Astrocyte of the cerebellum (primary cell): ENCODE measurements at places on chromosomes 5 and 9.
A peak's percentile ranks its signal among the peaks of the same experiment; 100 is the strongest.

DNA sequence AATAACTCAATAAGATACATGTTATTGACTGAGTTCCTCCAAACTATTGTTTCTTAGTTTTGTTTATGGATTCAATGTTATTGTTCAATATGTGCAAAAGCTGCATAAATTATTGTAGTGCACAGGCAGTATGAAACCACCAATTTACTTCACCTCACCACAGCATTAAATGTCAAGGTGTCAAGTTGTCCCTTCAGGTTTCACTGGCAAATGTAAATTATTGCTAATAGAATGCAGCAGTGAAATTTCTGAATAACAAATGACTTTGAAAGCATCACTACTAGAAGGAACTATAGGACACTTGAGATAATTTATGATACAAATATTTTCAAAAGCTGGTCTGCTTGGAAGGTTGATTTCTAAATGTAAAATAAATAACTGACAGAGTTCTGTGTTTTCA is 116.4 kb upstream of the PTPRD start:
- no peak for DNase-seq

DNA sequence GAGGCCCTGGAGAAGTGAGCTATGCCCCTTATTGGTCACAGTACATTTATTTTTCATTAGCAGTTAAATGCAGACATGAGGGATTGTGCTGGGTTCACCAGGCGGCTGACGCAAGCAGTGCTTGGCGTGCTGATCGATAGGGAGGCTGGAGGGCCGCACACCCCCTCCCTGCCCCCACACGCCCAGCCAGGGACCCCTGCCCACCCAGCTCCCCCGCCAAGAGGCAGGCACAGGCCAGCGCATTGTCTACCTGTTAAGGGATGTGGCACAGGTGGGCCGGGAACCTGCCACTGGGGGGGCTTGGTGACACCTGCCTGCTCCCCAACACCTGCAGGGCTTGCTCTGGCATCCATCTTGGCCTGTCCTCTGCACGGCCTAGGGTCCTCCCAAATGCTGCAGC is 39.2 kb downstream of the HK3 start:
- DNase-seq, result no peak

- DNase-seq, result peak; percentile 71
Observed at GRCh38 chr5:118791926-118792734, 196.2 kb downstream of the DTWD2 start.

DNA sequence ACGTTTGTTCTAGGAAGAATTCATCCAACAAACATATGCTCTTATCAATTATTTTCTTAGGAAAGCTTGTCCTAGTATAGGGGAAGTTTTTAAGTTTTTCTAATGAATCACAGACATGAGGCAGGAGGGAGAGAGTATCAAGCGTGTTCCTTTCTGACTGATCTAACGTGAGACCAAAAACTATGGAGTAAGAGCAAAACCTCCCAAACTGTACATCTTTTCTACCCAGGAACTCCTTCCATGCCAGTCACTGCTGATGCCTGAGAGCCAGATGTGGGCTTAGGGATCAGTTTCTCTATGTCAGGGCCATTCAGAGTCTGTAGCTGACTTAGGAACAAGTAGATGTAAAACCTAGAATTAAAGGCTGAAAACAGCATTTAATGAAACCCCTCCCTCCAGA is 51.7 kb upstream of the NFIB start:
- DNase-seq, result no peak

DNA sequence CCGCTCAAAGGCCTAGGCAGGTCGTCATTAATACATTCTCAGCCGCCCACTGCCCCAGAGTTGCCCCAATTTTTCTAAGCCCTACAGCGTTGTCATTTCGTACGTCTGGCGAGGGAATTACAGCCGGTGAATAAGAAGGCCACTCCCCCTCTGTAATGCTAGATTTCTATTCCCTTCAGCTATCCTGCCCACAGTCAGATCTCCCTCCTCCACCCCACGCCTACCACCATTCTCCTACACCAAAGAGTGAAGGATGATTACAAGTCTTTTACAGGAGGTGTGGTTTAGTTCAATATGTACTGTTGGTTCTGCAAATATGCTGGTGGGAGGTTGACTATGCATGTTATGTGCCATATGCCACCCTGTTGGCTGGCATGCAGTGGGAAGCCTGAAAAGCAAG is 83.7 kb upstream of the SMIM15 start:
- DNase-seq, result no peak

DNA sequence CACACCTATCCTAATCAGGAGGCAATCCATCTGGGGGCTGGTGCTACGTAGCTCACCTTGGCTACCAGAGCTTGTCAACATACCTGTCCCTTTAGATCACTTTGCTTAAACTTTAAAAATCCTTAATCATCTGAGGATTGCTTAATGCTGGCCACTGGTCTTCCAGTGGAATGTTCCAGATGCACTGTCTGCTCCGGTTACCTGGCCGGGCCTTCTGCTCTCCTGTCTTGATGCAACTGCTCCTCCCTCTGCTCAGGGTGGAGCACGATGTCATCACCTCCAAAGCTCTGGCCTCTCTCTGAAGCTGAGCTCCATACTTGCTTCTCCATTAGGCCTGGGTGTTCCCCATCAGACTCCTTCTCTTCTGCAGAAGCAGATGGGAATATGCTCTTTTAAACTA is 106.5 kb upstream of the OTULINL start:
- no peak for DNase-seq

DNA sequence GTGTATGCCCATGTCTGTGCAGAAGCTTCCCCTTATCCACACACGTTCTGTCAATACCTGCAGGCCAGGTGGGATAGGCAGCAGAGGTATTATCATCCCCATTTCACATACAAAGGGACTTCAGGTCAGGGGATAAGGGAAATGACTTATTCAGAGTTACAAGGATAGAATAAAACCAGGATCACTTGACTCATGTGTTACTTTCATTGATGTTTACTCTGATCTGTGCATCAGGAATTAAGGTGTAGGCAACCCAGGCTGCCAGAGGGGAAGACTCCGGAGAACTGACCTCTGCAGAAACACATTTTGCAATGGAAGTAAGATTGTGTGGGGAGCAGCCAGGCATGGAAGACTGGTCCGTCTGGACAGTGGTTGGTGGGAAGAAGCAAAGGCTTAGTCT is 74.2 kb upstream of the FSTL4 start:
- DNase-seq, result no peak

DNA sequence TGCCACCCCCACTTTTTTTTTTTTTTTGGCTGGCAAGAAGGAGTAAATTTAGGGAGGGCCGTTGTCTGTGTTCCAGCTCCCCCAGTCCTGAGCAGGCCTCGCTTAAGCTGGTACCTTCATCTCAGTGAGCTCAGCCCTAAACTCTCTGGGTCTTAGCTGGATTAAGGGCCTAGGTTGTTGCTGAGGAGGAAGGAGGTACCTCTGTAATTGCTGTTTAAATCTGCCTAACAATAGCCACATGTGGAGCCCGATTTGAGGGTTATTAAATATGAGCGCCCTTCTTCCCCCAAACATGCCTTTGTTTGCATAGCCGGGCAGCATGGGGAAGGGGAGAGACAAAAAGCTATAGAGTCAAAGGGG is 179.0 kb upstream of the PITX1 start:
- no peak for DNase-seq

- peak; percentile 57 for DNase-seq
Observed at GRCh38 chr5:148011398-148012137, 52.2 kb upstream of the SPINK5 start.

GRCh38 chr5:175460126-175460525 is 16.1 kb upstream of the DRD1 start:
- no peak for DNase-seq

DNA sequence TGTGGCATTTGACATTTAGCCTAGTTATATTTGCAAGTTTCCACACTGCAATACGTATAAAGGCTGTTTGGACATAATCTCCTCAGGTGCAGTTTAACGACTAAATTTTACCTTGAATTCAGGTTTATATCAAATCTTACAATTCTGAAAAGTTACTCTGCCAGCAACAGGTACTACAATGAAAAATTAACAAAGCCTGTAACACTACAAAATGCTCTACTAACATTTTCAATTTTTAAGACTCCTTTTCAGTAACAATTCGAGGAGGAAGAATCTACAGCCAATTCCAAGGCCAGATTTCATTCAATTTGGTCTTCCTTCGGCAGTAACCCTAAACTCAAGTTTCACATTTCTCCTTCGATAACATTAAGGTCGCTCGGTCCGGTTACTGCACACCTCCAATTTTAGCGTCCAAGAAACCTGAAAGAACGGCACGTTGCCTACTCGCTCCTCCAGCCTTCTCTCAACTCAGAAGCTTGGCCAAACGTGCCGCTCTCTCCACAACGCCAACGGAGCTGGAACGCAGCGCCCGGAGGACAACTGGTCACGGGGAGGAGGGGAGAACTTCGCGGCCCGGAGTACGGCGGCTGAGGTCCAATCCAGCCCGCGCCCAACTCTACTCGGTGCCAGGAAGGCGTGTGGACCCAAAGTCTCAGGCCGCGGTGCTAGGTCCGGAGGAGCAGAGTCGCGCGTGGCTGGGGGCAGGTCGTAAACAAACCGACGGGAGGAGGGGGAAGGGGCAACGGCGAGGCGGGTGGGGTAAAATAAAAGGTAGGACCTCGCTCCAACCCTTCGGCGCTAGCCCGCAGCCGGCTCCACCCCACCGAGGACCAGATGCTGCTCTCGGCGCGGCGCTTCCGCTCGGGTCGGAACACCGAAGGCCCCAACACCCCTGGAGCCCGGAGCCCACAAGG is 681 bp downstream of the FNIP1 start:
- peak; percentile 20 for DNase-seq

DNA sequence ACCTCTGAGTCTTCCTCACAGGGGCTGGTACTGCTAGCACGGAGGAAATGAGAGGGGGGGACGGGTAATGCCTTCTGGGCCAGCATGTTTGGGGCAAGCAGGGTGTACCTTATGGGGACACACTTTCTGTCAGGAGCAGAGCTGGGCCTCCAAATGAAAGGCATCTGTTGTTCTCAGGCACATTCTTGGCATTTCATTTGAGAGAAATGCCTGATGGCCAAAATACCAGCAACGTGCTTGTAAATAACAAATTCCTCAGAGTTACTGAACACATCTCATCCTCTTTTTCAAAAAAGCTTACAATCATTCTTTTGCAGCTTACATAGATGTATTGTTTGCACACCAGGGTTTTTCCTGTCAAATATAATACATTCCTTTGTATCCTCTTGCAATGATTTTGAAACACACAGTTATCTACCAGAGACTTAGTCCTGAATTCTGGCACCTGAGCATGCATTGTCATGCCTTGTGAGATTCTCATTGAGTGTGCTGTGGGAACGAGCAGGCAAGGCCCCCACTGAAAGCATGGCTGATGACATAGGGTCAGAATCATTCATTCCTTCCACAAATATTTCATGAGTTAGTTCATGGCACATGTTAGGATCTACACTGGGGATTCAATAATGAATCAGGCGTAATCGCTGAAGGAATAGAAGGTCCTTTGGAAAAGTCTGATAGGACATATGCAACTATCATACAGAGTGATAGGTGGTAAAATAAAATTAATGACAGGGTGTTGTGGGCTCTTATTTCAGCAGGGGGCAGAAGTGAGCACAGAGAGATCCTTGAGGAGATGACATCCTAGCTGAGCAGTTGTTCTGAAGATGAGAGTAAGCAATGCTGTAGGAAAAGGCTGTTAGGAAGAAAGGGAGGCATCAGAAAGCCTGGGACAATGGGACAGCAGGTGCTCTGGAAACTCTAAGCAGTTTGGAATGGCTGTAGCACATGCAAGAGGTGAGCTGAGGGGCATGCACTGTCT is 260.9 kb upstream of the TUT7 start:
- no peak for DNase-seq

DNA sequence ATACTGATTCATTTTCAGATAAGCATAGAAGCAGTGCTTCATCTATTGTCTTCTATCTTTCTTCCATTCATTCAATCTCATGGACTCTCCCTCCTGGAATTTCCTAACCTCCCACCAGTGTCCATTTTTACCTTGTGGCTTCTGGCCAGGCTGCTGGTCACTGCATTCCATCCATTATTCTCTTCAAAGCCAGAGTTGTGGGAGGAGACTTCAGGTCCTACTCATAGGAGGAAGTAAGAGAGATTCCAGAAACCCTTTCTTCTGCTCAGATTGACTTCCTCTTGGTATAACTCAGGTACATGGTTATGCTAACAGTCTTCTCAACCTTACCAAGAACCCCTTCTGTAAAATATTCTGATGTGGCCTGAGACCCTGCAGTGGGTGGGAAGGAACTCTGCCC is 153.3 kb upstream of the SLC12A2 start:
- peak; percentile 34 for DNase-seq

- no peak for DNase-seq
Observed at GRCh38 chr5:59562756-59563389, 330.7 kb downstream of the PDE4D start.

GRCh38 chr5:109408991-109409843 is 557 bp downstream of the PJA2 start:
- no peak for DNase-seq

DNA sequence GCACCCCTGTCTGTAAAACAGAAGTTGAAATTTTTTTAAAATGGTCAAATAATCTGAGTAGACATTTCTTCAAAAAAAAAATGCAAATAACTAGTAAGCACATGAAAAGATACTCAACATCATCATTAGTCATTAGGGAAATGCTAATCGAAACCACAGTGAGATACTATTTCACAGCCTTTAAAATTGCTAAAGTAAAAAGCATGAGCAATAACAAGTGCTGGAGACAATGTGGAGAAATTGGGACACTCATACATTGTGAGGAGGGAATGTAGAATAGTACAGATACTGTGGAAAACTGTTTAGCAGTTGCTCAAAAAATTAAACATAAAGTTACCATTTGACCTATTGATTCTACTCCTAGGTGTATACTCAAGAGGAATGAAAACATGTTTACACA is 58.4 kb upstream of the RUSC2 start:
- DNase-seq, result no peak

DNA sequence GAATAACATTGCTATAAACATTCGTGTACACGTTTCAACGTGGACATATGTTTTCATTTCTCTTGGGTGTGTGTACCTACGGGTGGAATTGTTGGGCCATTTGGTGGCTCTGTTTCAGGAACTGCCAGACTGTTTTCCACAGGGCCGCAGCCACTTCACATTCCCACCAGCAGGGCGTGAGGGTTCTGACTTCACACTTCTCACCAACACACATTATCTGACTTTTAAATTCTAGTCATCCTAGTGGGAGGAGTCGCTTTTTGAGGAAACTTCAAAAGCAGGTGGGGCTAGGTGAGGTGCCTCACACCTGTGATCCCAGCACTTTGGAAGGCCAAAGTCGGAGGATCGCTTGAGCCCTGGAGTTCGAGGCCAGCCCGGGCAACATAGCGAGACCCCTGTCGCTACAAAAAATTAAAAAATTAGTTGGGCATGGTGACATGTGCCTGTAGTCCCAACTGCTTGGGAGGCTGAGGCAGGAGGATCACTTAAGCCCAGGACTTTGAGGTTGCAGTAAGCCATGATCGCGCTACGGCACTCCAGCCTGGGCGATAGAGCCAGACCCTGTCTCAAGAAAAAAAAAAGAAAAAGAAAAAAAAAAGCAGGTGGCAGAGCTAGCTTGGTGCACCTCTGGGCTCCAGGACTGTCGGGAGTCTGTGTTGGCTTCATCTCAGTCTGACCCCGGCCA is 28.5 kb downstream of the TSPAN17 start:
- no peak for DNase-seq

DNA sequence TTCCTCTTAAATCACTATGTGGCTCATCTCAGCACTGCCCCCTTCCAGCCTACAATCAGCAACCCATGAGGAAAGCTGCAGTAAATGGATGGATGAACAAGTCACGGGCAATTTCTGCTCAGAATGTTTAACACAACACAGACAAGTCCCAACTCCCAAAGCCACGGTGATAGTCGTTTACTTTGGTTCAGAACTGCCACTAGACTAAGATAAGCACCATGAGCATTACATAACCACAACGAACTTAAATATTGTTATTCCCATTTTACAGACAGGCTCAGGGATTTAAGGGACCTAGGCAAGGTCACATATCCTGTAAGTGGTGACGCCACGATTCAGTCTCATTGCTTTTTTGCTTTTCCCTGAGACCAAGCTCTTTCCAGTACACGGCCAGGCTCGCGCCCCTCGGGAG is 2.0 kb upstream of the SMIM27 start:
- no peak for DNase-seq
